Naive B cell (primary cell): ENCODE measurements at places on chromosomes 3 and 15.

DNA sequence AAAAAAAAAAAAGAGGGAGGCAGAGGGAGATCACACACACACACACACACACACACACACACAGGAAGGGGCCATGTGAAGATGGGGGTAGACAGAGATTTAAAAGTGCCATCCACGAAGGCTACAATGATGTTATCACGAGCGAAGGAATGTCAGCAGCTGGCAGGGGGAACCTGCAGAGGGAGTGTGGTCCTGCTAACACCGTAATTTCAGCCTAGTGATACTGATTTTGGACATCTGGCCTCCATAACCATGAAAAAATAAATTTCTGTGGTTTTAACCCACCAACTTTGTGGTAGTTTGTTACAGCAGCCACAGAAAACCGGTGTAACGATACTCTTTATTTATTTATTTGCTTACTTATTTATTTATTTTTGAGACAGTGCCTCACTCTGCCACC lies 76.0 kb downstream of the TMCO5A start:
- no peak for DNase-seq

DNA sequence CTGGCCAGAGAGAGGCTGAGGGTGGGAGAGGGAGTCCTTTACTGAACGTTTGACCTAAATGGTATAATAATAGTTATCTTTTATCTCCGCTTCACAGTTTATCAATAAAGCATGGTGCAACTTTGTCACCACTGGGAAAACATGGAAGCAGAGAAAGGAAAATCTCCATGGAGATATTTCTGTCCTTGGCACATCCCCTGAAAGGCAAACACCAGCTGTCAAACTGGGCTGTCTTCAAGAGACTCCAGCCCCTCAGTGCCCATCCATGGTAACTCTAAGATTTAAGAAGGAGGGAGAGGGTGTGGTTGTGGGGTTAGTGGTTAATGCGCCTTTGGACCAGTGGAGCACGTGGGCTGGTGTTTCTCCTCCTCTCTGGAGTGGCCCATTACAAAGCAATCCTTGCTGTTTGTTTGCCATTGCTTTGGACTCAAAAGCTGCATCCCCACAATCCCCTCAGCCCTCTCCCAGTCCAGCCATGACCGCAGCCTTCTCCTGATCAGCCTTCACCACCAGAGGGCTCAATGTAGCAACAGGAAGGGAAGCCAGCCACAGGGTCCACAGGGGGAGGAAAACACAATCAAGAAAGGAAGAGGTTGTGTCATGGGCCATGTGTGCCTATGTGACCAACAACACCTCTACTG lies 38.2 kb upstream of the FAM174B start:
- DNase-seq, result no peak

DNA sequence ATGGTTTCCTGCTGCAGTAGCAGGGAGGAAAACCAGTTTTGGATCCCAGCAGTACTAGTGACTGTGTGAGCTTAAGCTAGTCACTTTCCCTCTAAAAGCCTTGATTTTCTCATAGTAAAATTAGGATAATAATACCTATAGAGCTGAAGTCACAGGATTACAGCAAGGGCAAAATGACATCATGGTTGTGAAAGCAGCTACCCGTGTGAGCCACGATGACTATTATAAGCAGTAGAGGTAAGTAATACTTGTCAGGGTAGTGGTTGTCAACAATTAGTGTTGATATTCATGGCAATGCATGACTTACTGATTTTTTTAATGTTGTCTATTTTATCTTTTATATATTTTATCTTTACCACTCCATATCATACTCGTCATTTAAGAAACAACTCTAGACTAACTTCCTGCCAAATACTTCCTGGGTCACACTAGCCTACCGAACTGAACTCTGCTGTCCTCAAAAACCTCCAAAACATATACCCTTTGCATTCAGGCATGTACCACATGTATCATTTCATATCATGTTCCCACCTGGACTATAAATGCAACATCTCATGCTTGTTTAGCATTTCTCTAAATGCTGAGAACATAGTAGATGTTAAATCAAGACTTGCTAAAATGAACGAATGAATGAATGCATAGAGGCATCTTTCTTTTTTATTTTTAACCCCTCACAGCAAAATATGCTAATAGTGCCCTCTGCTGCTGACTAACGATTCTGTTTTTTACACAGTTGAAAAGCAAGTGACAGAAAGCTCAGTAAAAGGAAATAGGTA lies 172.6 kb downstream of the P3H2 start:
- no peak for DNase-seq

GRCh38 chr15:90571063-90571541 lies 41.4 kb downstream of the CRTC3 start:
- DNase-seq, result peak; percentile 55

DNA sequence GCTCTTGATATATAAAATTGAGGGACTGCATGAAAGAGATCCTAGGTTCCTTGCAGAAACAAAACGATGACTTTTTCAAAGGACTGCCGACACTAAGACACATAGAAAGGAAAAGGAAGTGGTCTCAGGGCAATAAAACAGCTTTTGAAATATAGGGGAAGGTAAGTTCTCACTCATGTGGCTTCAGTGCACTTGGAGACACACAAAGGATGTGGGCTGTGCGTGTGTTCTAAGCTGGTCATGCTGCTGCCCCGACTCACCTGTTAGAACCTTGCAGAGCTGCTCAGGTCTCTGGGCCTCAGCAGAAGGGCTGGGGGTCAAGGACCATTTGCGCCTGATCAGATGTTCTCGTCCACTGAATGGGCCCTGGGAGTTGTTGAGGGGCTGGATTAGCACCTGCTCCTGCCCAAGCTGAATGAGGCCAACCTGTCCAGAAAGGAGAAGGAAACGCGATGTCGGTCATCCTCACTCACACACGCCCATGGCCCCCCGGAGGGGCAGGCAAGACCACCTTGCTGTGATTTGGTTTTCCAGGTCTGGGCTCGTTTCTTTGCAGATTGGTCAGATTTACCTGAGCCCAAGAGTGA lies 11.1 kb downstream of the ADAMTS17 start:
- no peak for DNase-seq

DNA sequence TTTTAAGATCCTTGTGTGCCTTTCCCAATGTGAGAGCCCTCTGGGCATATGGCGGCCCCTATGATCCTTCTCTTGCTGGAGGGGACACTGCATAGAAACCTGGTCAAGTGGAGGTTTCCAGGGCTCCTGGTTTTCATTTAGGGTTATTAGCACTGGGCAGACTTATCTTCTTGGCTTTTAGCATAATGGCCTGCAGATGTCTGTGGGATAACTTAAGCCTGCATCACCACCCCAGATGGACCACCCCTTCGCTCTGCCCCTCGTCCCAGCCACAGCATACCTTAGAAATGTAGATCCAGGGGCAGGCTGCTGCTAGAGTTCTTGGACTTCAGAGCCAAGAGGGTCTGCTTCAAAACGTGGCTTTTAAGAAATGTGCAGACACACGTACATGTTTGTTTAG lies 340.3 kb upstream of the CTDSPL start:
- DNase-seq, result no peak

GRCh38 chr3:160170409-160171370 lies 54.5 kb upstream of the C3orf80 start:
- DNase-seq, result no peak

- DNase-seq, result peak; percentile 27
These were observed 124.6 kb downstream of the ARRDC4 start for GRCh38 chr15:98085003-98085639.

DNA sequence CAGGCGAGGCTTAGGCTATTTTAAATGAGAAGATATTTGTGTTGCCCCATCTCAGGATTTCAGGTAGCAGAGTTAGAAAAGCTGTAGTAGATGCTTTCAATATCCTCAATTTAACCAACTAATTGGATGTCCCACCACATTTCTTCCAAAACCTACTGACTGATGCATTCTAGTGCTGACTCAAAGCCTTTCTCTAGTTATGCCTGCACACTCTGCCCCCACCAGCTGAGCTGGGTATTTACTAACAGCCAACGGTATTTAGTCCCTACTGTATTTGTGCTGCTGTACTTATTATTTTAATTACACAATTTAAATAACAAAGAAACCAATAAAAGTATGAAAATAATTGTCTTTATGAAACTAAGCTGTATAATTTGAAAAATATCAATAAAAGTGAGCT lies 139.5 kb downstream of the OSBPL10 start:
- DNase-seq, result no peak

- DNase-seq, result no peak
These were observed 85.3 kb downstream of the LRRK1 start for GRCh38 chr15:101004500-101004899.

DNA sequence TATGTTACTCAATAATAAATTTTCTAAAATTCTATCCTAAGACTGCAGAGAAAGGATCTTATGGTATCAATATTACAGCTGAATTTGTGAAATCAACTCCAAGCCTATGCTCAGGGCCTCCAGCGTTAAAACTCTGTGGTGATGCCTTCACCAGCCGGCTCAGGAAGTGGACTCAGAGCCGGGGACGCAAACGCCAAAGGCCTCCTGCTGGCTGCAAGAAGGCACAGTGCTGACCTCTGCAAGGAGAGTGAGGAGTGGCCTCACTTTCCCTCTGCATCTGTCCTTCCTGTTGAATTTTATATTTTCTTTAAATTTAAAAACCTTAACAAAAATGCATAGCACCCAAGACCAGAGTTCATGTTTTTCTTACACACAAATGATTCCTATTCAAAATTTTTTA lies 48.5 kb downstream of the HERC2 start:
- DNase-seq, result no peak

- DNase-seq, result no peak
These were observed 213.9 kb upstream of the PFN2 start for GRCh38 chr3:150184426-150185071.

- DNase-seq, result no peak
These were observed 5.1 kb downstream of the FAM43A start for GRCh38 chr3:194690501-194691372.

DNA sequence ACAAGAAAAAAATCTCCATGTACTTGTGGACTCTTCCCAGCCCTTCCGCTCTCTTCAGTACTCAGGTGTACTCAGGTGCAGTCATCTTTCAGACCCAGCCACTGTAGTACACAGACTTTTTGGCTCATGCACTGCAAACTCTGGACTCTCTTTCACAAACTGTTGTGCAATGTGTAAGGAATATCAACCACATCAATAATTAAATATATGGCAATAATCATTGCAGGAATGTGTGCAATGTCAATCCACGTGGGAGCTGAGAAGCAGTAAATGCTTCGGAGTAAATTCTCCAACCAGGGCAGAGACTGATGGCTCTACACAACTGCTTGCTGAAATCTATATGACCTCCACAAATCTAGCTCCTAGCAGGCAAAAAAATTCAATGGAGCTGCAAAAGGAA lies 287.3 kb upstream of the COL8A1 start:
- no peak for DNase-seq

- no peak for DNase-seq
These were observed 91.3 kb downstream of the RAB11A start for GRCh38 chr15:65960586-65960985.

- no peak for DNase-seq
These were observed 3.0 kb upstream of the TFDP2 start for GRCh38 chr3:142152384-142152783.

GRCh38 chr3:29694783-29695182 lies 413.9 kb downstream of the RBMS3 start:
- DNase-seq, result no peak

GRCh38 chr3:56205406-56205805 lies 262.9 kb downstream of the ERC2 start:
- no peak for DNase-seq

DNA sequence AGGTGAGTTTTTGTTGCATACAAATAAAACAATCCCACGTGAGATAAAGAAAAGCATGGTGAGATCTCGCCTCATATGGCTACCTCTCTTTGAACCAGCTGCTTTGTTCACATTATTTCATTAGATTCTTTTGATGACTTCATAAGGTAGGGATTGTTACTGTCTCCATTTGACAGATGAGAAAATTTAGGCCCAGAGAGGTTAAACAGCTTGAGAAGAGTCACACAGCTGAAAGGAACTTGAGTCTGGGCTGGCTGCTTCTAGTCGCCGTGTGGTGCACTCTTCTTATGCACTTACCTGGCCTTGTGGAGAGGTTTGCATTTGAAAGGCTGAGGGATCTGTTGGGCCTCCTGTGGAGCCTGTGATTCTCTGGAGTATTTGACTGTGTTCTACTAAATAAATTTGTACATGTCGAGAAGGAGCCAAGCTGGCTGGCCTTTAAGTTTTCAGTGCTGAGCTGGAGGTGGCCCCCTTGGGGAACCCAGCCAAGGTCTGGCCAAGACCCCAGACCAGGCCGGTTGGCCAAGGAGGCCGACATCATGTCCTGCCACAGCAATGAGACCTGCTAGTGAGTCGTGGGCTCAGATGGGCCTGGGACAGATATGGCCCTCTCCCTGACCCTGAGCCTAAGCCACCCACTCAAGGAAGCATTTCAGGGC lies 125.1 kb downstream of the SMAD6 start:
- no peak for DNase-seq

- DNase-seq, result no peak
These were observed 18.7 kb downstream of the MGLL start for GRCh38 chr3:127803619-127804018.

GRCh38 chr3:8622873-8623691 lies 21.5 kb downstream of the SSUH2 start:
- DNase-seq, result no peak

- no peak for DNase-seq
These were observed 23.1 kb downstream of the SRGAP3 start for GRCh38 chr3:9226326-9226725.

DNA sequence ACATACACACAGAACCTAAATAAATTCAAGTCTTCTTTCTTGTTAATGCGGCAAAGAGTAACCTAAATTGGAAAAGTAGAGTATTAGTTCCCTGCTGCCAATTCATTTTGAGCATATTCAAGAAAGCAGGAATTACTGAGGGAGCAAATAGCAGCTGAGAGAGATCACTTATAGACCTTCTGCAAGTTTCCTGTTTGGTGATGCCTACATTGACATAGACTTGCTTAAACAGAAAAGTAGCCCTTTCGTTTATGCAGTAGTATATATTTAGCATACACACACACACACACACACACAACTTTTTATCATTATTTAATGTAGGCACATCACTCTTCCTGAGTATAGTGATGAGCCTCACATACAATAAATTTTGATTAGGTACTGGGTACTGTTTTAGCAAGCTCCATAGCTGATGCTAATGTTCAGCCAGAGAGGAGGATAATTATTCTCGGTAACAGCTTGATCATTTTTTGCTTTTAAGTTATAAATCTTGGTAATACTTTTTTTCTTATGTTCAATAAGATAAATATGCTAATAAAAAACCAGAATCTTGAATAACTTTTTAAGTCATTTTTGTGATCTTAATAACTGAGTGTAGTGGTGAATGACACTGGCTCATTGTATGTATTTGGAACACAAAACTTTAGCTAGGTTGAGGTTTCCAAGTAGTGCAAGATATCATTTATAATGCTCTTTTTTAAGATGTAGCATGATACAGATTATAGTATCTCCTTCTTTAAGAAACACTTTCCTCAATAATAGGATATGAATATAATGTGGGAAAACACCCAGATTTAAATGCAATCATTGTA lies 174.7 kb downstream of the MBNL1 start:
- no peak for DNase-seq

- no peak for DNase-seq
These were observed 68.1 kb upstream of the TLE3 start for GRCh38 chr15:70165716-70166284.

- peak; percentile 11 for DNase-seq
These were observed 69.7 kb upstream of the LRRFIP2 start for GRCh38 chr3:37243820-37244748.
